ENCODE measurements at places on chromosomes 6 and 20.

- no peak for DNase-seq
Observed at GRCh38 chr6:100968949-100969348, 87.8 kb upstream of the ASCC3 start.

DNA sequence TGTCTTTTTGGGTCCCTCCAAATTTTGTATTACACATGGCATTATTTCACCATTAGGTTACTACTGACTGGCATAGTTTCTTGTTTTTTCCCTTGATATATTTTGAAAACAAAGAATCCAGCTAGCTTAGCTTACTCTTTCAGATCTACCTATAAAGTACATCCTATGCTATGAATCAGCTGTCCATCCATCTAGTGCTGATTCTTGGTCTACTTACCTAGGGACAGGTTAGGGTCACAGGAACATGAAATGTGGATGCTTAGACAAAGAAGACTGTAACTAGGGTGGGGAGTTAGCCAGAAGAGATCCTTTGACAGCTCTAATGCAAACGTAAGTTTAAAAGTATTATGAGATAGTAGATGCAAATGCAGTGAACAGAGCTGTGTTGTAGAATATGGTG, 91.7 kb downstream of the NKAIN2 start:
- DNase-seq: no peak

DNA sequence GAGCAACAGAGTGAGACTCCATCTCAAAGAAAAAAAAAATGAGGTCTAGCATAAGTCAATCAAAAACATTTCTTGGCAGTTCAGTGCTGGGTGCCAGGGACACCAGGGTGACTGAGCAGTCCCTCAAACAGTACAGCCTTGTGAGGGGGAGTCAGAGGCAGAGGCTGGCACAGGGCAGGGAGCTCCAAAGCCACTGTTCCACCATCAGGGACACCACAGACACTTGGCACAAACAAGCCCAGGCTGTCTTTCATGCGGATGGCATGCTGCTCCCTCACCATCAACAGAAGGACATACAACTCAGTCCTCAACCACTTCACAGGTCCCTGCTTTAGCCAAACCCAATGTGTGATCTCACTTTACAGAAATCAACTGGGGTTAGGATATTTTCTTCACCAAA, 36.0 kb upstream of the GRM4 start:
- no peak for DNase-seq

DNA sequence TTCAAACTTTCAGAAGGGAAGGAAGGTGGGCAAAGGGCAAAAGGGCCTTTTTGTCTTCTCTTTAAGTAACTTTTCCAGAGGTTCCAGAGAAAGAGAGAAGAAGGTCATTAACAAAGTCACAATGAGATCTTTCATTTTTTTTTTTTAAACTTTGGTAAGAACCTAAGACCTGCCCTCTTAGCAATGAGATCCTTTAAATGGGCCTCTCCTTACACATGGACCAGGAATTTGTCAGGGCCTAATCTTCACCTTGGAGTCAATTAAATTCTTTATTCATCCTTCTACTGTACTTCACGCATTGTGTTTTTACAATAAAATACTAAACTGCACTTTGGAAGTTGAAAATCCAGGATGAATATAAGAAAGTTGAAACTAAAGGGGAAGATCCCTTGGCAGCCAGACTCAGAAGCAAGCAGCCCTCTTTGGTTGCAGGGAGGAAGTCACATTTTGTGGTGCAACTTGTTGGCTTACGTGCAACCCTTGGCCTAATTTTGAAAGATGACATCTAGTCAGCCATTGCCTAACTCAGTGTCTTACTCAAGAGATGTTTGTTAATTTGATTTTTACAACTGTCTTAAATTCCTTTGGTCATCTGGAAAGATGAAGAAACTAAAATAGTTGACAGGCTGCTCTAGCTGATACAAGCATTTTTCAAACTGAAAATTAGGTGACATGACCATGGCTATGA, 11.9 kb upstream of the TMEM170B start:
- DNase-seq: no peak

GRCh38 chr20:58039274-58040092, 189.0 kb downstream of the ANKRD60 start:
- DNase-seq: no peak

DNA sequence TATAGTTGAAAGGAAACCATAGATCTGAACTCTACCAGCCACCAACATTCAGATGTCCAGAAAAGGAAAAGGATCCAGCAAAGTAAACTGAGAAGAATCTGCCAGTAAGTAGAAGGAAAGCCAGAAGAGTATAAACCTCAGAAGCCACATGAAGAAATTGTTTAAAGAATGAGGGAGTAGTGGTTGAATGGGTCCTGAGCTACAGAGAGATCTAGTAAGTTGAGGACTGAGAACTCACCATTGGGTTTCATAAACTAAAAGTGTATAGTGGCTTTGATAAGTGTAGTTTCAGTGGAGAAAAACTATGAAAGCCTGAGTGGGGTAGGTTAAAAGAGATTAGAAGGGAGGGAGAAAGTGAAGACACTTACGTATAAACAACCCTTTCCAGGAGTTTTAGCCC, 32.0 kb upstream of the SUMO4 start:
- no peak for DNase-seq

DNA sequence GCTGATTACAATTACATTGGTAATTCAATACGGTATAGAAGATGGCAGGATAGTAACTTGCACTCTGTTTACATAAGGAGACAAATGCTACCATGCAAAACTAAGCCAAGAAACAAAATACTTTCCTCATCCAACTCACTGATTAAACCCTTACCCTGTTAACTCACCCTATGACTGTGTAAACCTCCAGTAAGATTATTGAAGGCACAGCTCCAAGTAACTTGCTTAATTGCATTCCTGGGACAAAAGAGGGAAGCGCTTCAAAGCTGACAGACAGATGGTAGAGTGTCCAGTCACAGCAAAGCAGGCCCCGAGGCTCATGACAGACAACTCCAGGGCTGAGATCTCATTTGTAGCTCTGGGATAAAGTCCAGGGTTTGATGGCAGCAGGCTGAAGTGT, 6.9 kb upstream of the KIF16B start:
- no peak for DNase-seq

DNA sequence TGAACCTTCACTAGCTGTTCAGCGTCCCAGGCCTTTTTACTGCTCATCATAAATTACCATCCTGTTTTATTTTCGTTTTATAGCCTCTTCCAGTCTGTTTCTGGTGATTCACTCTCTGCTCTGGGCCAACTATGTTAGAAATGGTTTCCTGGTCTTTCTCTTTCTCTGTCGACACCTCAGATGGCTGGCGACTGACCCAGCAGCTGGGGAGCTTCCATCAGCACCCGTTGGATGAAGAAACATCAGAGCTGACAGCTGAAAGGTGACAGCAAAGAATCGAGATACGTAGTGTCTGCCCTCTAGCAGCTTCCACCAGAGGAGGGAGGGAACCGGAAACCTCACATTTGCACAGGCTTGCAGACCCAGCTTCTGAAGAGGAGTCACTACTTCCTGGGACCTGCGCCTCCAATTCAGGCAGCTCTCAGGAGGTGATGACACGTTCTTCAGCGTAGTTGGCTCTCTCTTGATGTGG, 82.9 kb upstream of the MLN start:
- no peak for DNase-seq

DNA sequence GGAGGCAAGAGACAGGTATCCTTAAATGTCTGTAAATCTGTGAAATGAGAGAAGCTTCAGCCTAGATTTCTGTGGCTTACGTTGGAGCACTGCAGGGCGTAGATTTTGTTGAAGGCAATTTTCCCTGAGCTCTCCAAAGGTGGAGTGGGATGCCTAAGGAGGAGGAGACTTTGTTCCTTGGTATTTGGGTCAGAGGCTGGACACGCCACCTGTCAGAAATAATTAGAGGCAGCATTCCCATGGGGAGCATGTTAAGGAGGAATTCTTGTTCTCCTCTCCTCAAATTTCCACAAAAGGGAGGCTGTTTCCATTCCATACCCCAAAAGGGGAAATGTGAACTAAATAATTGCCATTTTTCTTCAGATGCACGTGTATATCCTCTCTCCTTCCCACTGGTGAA, 11.1 kb upstream of the SCGN start:
- DNase-seq: no peak

GRCh38 chr20:53124075-53124551, 152.0 kb downstream of the TSHZ2 start:
- no peak for DNase-seq

DNA sequence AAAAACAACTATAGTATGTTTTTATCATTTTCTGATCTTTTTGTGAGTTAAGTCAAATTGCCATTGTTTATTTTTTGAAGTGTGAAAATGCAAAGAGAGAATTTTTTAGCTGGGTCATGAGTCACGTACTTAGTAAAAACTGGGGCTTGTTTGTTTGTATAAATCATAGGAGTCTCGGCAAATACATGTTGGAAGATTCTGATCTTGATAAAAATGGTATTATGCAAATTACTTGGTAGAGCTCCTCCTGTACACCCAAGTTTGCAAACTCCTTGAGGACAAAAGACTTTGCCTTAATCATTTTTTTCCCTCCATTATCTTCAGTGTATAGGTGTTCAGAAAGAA, 25.8 kb downstream of the TBPL1 start:
- no peak for DNase-seq

GRCh38 chr6:132712366-132712765, 1.5 kb downstream of the VNN1 start:
- no peak for DNase-seq

DNA sequence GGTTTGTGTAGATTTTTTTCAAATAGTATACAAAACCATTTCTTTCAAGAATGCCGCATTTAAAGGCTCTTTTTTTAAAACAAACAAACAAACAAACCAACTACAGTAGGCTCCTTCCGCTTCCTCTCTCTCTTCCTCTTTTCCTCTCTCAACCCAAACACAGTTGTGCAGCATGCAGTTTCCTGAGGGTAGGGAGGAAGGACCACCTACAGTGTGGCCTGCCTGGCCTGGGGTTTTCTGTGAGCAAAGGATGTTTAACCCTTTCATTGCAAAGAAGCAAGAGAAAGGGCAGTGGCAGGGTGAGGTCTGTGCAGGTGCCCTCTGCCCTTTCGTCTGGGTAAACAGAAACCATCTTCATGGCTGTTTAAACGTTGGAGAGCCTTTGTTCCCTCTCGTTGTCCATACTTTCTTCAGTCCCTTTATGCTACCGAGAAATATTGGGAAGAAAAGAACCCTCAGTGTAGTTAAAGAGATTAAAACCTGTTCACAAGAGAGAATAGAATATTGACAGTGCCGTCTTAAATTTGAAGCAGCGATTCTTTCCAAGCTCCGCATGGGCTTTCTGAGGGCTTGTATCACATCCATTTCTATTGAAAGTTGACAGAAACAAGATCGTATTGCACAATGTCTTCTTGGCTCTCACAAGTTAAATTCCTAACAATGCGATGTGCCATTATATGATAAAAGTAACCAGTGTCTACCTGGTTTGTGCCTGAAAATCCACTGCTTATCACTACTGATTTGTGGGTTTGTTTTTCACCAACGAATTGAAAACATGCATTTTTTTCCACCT, 215.5 kb upstream of the SNX9 start:
- DNase-seq: no peak

Data from ureter (tissue), 1 donor.